ENCODE measurements at places on chromosomes 4 and X. TPM values are rescaled to one million over a fixed set of nuclear protein-coding genes. Genes with fewer than 3 reads are reported as not detected.

The FOXR2 gene
- under 0.01 TPM for total RNA-seq

DNA sequence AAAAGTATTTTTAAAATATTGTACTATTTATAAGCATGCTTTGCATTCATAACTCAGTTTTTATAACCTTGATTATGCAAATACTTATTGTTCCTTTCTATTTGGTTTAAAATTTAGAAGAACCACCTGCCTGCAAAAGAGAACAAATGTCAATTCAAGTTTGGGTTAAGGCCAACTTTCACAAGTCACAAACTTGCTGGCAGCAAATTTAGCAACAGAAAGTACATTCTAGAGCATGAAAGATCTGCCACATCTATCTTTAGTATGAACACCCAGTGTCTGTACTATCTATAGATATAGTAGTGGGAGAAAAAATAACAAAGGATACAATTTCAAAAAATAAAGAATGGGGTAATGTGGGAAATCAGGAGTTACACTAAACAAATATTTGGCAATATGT, 1014.2 kb downstream of the C4orf33 start:
- no peak for DNase-seq

DNA sequence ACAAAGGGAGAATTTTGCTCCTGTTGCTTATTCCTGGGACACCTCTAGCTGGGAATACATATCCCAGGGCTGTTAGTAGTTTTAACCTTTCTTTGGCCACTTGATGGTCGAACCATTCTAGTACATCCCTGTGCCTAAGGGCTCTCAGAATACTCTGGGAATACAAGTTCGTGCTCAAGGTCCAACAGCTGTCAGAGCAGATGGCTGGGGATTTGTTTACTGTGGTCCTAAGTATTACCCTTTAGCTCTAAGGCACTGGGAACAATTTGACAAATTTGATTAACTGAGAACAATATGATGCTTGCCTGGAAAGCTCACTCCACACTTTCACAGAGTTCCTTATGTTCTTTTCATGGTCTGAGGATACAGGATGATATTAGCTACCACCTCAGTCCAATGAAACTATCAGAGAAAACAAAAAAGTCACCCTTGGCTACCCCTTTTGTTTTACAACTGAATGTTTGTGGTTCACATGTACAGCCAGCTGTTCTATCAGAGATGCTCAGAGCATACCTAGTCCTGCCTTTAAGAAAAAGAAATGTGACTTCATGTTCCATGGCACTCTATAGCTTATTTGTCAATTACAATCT, 47.4 kb upstream of the PHOX2B start:
- no peak for DNase-seq

The GPR34 gene
- total RNA-seq: 7.3 TPM

GRCh38 chrX:36626898-36627297, 381.3 kb upstream of the FAM47C start:
- no peak for DNase-seq

The PHOX2B gene
- not detected for total RNA-seq

The ARHGEF38 gene
- total RNA-seq: under 0.01 TPM

The TMEM144 gene
- 2.4 TPM for total RNA-seq

DNA sequence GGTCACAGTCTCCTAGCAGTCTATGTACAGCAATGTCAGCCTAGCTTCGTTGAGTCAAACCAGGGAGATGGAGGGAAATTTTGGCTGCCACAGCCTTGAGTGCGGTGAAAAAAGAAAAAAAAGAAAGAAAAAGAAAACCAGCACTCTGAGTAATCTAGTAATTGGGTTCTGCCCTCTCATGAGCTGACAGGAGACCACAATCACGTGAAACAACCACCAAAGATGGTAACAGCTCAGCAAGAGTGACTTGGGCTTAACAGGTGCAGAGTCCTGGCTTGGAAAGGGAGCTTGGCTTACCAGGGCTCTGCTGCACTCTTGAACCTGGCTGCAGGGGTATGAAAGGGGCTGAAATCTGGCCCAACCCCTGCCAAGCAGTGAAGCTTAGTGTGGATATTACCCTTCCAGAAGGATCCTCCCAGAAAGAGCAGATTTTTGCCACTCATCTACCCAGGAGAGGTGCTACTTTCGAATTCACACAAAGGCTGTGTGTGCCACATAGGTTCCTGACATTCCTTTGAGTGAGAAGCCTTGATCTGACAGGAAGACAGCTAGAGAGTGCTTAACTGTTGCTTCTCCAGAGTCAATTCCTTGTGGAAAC, 350.3 kb downstream of the PTTG2 start:
- DNase-seq: no peak

- DNase-seq: no peak
Observed at GRCh38 chrX:143854006-143854405, 29.9 kb upstream of the UBE2NL start.

GRCh38 chrX:18871970-18872369, 111.9 kb downstream of the PHKA2 start:
- no peak for DNase-seq

DNA sequence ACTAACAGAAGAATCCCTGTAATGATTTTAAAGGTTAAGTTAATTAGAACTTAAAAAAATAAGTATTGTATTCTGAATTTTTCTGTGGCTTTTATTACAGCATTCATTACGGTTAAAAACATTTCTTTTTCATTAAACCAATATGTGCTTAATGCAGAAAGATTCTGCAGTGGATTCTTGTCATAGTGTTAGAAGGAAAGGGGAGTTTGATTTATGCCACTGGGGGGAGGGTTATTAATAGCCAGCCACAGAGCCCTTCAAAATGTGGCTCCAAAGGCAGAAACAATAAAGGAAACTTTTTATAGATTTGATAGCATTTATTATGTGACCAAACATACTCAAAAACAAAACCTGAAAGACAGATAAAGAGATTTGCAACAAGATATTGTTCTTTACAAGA, 9.1 kb downstream of the SMAD1 start:
- no peak for DNase-seq

DNA sequence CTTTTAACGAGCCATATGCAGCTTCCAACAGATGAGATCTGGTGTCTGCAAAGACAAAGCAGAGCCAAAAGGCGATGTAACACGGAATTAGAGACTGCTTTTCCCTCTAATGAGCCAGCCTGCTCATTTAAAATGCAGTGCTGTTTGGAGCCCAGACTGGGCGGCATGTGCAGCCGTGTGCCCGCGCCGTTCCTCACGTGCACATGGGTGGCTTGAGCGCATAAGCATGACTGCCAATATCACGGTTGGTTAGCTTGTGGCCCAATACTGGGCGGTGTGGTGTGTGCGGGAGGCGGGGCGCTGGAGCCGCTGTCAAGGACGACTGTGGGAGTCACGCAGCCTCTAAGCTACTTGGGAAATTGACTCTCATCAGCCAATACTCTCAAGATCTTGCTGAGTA, 87.0 kb upstream of the SCOC start:
- no peak for DNase-seq

GRCh38 chr4:121728798-121729226, 32.0 kb upstream of the ANXA5 start:
- DNase-seq: no peak

The ETNPPL gene
- total RNA-seq: 0.41 TPM

The SCD5 gene
- total RNA-seq: 254 TPM

DNA sequence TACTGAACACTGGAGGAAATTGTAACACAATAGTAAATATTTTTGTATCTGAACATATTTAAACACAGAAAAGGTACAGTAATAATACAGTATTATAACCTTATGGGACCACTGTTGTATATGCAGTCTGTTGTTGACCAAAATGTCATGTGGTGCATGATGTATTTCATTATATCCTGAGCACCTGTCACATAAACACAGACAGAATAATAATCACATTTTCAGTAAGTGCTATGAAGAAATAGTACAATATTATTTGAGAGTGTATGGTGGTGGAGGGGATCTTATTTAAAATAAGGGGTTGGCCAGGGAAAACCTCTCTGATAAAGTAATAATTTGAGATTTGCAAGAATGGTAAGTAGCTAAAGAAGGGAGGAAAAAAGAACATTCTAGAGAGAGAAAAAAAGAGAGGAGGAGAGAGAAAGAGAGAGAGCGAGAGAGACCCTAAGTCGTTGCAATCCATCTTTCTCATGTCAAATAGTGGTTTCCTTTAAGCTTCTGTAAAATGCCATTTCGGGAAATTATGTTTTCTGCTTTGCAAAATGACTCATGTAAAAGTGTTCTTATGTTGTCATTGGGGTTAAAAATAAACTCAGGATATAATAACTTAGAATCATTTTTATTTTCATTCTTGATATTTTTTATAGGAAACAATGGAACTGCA, 19.3 kb upstream of the CLNK start:
- no peak for DNase-seq

- no peak for DNase-seq
Observed at GRCh38 chrX:18173494-18174180, 47.0 kb downstream of the BEND2 start.

GRCh38 chrX:129125122-129125914, 398.0 kb downstream of the SMARCA1 start:
- DNase-seq: no peak

The CXCL8 gene
- total RNA-seq: 0.41 TPM

The RNF175 gene
- total RNA-seq: 31.0 TPM

DNA sequence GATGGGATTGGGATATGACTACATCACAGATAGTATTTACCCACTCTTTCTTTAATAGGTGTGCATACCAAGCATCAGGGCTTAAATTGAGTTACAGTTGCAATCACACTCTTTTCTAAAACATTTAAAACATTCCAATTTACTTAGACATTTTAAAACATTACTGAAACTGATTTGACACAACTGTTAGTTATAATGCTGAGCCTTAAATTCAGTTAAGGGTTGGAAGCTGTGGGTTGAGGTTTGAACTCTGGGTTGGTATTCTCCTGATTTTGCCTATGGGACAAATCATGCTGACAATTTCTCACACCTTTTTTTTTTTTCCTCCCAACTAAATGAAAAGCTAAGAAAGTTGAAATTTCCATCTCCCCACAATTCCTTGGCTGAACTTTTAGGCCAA, 16.3 kb downstream of the SLIT2 start:
- DNase-seq: no peak

- no peak for DNase-seq
Observed at GRCh38 chr4:116055857-116056827, 942.7 kb upstream of the NDST4 start.

GRCh38 chr4:37066159-37066558, 178.4 kb upstream of the NWD2 start:
- no peak for DNase-seq

DNA sequence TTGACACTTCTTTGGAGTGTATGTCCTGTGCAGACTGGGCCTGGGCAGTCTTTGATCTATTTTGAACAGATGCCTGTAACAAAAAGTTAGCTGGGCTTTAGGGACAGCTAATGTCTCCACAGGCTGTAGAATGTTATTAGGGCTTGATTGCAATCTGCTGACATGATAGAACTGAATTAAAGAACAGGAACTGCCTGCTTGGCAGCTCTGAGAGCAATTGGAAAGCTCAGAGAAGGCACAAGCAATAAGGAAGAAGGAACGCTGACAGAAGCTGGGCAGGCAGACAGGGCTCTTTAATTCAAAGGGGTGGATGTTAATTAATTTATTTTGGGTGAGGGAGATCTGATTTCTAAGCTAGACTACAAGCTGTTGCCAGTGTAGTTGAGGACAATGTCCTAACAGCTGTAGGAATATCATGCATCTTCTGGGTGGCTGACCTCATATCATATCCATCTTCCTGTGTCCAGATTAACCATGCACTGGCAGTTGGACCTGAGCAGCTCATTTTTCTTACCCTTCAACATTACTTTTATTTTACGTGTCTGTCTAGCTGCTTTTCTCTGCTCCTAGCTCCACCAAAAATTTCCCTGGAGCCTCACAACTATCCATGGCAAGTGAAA, 20.7 kb upstream of the GRXCR1 start:
- no peak for DNase-seq

DNA sequence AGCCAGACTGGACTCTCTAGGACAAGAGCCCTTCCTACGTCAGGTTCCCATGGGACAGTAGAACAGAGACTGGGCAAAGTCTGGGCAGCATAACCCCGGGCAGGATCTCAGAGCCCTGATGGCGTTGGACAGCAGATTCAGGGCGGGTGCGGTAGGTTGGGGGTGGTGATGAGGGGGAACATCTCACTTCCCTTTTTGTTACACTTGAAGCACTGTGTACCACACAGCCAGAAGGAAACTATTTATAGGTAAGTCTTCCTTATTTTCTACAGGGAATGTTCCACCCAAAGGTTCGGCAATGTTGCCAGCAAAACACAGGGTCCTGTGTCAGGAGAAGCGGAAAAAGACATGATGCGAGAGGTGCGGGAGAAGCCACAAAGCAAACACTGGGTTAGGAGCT, 54.3 kb downstream of the TSC22D3 start:
- DNase-seq: no peak

DNA sequence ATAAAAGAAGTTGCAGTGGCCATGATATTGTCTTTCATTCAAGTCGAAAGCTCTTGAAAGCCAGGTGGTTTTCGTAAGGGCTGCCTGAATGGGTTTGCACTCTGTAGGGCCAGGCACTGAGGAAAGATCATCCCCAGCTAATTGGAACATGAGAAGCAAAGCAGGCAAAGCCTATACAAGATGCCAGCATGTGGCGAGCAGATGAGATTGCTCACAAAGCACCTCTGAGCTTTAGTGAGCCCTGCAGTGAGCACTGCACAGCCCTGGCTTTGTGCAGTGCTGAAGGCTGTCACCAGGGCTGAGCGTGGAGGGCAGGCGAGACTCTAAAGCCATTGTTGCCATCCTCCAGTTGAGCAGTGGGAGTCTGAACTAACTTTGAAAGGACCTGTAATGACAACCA, 53.8 kb downstream of the HADH start:
- no peak for DNase-seq

DNA sequence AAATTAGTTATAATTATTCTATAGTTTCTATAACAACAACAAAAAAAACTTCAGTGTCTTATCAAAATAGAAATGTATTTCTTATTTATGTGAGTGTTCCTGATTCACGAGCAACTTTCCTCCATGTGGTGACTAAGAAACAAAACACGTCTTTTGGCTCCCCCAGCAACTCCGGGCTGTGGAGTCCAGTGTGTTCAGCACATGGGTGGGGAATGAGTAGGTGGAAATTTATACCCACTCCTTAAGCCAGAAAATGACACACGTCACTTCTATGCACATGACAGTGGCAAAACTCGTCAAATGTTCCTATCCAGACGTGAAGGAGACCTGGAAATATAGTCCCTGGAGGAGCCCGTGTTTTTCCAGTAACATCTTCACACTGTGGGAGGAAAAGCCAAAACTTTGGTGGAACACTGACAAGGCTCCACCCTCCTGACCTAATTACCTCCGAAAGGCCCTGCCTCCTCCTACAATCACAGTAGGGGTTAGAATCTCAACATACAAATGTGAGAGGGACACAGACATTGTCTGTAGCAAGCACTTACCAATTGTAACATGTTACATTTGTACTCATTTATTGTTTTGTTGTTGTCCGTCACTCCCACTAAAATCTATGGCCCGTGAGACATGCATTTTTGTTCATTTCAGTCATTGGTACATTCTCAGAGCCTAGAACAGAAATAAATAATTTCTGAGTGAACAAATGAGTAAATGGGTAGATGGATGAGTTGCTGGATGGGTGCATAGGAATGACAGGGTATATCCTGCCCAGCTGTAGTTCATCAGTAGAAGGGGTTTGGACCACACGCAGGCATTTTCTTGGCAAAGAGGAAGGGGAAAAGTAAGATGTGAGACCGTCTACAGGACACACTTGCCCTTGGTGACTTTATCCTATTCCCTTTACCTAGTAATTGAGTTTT, 605.8 kb upstream of the TENM3 start:
- no peak for DNase-seq

GRCh38 chr4:17065821-17066220, 167.4 kb upstream of the LDB2 start:
- no peak for DNase-seq

The RHOXF1 gene
- not detected for total RNA-seq

- DNase-seq: no peak
Observed at GRCh38 chr4:80393246-80393969, 57.9 kb downstream of the CFAP299 start.

GRCh38 chr4:164368894-164369293, 385.0 kb upstream of the SMIM31 start:
- DNase-seq: no peak

Measured in frontal cortex (tissue), 4 donors.